ENCODE measurements at places on chromosomes 1 and 21.
A peak's percentile ranks its signal among the peaks of the same experiment; 100 is the strongest.

DNA sequence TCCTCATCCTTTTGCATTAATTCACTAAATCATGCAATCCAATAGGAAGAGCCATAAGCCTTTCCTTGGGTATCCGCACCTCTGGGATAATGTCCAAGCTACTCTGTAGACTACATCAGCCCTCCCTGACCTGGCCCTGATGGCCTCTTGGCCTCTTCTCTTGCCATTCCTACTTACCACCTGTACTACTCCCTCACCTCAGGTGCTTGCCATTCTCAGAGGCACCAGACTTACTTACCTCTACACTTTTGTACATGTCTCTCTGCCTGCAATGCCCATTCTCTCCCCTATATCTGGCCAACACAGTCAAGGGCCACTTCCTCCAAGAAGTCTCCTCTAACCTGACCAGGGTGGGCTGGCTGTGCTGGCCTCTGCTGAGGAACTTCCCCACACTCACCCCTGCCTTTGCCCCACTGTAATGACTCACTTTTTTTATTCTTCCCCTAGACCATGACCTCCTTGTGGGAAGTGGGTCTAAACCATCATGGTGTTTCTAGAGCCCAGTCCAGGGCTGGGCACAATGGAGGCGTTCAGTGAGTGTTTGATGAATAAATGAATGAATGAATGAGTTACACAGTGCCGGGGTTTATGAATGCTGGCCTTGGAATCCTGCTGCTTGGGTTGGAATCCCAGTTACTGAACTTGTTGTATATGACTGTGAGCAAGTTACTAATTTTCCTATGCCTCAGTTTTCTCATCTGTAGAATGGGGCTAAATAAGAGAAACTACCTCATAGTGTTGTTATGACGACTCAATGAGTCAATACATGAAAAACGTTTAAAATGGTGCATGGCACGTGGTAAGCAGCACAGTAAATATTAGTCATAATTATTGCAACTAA is 179.8 kb downstream of the FOXD2 start:
- DNase-seq, result no peak

GRCh38 chr1:43536196-43536863 is 5.6 kb downstream of the PTPRF start:
- no peak for DNase-seq

DNA sequence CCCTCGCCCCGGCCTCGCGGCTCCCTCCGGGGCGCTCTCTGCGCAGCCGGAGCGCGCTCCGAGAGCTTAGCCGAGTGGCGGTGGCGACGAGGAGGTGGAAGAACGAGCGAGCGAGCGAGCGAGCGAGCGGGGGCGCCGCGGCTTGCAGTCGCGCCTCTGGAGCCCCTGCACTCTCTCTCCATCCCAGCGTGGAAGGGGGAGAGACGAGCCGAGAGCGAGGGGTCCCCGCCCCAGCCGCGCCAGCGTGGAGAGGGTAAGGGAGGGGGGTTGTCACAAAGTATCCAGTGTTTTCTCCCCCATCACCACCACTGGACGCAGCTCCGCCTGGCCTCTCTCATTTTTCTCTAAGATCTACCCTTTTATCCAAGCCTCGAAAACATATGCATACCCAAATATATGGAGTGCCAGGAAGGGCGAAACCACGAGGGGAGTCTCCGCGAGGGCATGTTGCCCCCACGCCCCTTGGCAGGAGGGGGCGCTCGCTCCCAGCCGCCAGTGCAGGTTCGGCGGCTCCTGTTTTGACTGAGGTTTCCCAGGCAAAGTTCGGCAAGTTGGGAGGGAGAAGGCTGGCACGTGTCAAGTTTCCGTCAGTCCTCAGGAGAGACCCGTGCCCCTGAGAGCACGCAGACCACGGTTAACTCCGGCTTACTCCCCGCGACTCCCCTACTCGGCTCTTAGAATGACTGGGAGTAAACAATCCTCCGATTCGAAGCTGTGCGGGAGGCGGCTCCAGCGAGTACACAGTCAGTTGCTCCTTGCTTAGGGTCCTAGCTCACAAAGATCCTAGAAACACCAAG is 569 bp upstream of the DAB1 start:
- no peak for DNase-seq

- no peak for DNase-seq
These were observed 2.8 kb downstream of the TCEA3 start for GRCh38 chr1:23421753-23422240.

DNA sequence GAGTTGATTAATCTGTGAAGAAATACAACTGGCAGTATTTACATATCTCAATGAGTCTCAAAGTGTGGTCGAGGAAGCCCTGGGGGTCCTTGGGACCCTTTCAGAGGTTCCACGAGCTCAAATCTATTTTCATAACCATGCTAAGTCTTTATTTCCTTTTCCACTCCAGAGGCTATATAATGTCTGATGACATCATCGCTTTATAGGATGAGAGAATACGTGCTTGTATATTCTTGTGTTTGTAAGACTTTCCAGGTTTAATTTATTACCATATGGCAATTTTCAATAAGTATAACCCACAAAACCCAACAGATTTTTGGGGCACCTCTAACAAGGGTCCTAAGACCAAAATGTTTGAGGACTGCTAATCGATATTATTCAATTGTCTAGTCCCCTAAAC is 1.4 kb upstream of the SLC19A2 start:
- DNase-seq, result no peak

- DNase-seq, result peak; percentile 33
These were observed 481.7 kb upstream of the NR5A2 start for GRCh38 chr1:199545780-199546179.

GRCh38 chr1:54144366-54144765 is 8.4 kb downstream of the CDCP2 start:
- no peak for DNase-seq

- peak; percentile 46 for DNase-seq
These were observed 9.3 kb downstream of the CBR1 start for GRCh38 chr21:36079010-36079649.

DNA sequence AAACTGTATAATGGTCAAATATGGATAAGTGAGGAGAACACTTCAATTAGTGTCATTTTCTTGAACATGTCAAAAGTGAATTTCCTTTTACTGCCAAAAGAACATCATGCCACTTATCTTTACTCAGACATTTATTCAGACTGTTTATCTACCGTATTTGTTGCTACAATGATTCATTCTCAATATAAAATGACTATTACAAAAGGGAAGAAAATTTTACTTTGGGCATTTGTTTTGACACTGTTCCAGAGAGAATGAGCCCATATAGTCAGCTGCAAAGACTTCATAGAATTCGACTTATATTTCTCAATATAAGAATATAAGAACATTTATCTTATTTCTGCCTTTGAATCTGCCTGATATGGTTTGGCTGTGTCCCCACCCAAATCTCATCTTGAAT is 1699.1 kb downstream of the BRINP3 start:
- DNase-seq, result no peak

DNA sequence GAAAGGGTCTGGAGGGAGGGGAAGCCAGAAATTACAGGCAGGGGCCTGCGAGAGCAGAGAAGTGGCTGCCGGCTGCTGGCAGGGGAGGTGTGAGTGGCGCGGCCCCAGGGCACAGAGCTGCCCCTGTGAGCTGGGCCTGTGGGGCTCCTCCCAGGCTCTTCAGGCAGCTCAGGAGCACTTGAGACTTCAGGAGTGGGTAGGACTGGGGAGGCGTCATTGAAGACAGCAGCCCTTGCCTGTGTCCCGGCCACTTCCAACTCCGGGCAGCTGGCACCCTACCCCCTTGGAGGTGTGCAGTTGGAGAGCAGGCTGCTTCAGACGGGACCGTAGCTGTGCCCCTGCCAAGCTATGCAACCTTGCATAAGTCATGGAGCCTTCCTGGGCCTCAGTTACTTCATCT is 87.5 kb upstream of the ACTL8 start:
- no peak for DNase-seq

DNA sequence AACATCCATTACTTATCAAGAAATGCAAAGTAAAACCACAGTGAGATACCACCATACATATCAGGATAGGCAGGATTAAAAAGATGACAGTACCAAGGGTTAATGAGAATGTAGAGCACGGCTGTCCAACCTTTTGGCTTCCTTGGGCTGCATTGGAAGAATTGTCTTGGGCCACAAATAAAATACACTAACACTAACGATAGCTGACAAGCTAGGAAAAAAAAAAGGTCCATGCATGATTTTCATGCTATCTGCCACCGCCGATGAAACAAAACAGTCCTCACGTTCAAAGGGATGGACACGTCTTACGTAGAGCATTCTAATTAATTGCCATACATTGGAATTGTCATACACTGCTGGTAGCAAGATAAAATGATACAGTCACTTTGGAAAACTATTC is 14.3 kb downstream of the BACH1 start:
- no peak for DNase-seq

GRCh38 chr1:91124290-91124985 is 102.6 kb upstream of the ZNF644 start:
- peak; percentile 28 for DNase-seq

- DNase-seq, result no peak
These were observed 93.9 kb upstream of the TSPAN2 start for GRCh38 chr1:115183158-115183557.

DNA sequence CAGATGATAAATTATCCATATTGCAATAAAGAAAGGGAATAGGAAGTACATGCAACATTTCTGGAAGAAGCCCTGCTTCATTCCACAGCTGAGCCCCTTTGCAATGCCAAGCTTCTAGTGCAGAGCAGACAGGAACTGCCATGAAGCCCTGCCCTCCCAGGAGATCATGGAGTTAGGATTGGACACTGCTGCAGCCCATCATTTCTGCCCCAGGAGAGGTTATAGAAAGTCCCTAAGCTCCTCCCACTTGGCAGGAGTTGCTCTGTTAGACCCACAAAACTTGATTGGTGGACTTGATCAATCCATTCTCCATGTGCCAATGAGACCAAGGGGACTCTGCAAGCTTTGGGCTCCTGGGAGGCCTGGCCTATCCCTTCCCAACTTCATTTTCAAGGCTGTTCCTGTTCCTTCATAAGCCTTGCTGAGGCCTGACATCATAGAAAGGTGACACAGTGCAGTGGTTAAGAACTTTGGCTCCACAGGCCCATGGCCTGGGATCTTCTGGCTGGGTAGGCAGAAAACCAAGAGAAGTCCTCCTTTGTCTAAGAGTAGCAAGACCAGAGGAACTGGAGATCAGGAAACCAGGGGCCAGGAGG is 1.3 kb upstream of the LAPTM5 start:
- DNase-seq, result peak; percentile 94

GRCh38 chr21:37392441-37392840 is 25.9 kb downstream of the DYRK1A start:
- no peak for DNase-seq

- no peak for DNase-seq
These were observed 143.2 kb downstream of the RASAL2 start for GRCh38 chr1:178237121-178237520.

GRCh38 chr1:199089393-199090122 is 450.7 kb downstream of the PTPRC start:
- peak; percentile 68 for DNase-seq

- no peak for DNase-seq
These were observed 113.9 kb downstream of the GRIK3 start for GRCh38 chr1:36920371-36920770.

GRCh38 chr1:110606657-110607535 is 738 bp upstream of the KCNA2 start:
- no peak for DNase-seq

- no peak for DNase-seq
These were observed 5.5 kb downstream of the KLHDC7A start for GRCh38 chr1:18486195-18486594.

DNA sequence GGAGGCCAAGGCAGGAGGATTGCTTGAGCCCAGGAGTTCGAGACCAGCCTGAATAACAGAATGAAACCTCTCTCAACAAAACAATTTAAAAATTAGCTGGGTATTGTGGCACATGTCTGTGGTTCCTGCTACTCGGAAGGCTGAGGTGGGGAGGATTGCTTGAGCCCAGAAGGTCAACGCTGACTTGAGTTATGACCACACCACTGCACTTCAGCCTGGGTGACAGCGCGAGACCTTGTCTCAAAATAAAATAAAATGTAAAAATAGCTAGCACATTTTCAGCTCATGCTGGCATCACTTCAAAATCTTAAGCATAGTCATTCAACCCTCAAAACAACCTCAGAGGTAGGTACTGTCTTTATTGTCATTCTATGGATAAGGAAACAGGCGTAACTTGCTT is 6.4 kb downstream of the JAK1 start:
- DNase-seq, result peak; percentile 39

DNA sequence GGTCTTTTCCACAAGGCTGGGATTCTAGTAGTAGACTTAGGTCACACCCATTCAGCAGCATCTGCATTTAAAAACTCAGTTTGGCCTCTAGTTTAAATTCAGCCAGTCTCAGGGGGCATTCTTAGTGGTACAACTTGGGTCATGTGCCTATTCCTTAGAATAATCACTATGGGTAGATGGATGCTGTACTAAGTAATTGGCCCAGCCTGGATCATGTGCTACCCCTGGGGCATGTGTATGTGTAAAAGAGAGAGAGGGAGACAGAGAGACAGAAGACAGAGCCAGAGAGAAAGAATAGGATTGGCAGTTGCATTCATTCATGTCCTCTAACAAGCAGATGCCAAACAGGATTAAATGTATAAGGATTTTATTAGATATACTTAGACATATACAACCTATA is 13.6 kb upstream of the SYT14 start:
- no peak for DNase-seq

GRCh38 chr1:64505232-64505943 is 35.5 kb downstream of the CACHD1 start:
- DNase-seq, result no peak

- peak; percentile 18 for DNase-seq
These were observed 771 bp upstream of the NTNG1 start for GRCh38 chr1:107139833-107140702.
